ENCODE measurements at places on chromosomes 3 and 15. TPM values are rescaled to one million over a fixed set of nuclear protein-coding genes. Genes with fewer than 3 reads are reported as not detected.

GPR160 gene
- 13.0 TPM for total RNA-seq

SCN5A gene
- total RNA-seq = not detected

NR2C2 gene
- total RNA-seq = 22.7 TPM

LXN gene
- 332 TPM for total RNA-seq

DNA sequence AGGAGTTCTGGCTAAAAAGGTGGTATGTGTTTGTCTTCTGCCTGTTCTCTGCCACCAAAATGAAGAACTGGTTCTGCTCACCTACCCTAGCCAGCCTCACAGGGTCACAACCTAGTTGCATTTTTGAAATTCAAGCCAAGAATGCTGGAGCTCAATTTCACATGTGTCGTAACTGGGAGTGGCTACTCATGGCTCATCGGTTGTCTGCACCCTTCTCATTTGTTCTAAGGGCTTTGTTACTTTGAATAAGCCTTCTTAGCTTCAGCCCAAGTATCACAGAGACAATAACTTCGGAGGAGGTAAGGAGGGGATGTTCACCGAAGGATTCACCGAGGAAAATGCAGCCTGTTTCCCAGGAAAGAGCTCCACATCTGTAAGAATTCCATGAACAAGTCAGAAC, 134.3 kb upstream of the RARB start:
- no peak for DNase-seq

- no peak for DNase-seq
These were observed 114.6 kb upstream of the GALNT15 start for GRCh38 chr3:16059711-16060357.

DNA sequence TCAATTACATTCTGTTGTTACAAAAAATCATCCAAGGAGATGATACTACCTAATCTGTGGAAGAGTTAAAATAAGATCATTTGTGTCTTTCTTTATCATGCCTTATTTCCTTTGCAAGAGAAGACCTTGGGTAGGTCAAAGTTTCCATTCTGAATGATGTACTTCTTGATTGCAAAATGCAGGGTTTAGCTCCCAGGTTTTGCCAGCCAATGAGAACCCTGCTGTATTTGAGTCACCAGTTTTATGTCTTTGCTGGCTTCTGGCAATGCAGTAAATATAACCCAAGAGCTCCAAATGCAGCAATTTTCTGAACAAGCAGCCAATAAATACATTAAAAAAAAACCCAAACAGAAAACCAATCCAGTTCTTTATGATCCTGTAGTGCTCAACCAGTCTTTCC, 204.9 kb downstream of the CADPS start:
- DNase-seq = no peak

DNA sequence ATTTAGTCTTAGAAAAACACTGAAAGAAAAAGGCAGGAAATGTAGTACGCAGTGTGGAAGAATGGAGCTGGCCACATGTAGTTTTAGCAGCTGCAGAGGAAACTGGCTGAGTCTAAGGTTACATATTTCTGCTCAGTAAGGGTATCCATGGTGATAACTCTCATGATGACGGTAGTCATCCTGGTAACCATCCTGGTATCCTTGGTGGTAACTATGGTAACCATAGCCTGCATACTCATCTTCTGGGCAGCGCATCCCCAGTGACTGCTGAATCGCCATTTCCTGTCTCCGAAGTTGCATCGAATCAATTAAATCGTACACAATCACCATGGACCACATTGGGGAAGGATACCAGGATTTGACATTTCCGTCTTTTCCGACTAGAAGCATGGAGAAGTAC, 35.7 kb downstream of the CCDC80 start:
- DNase-seq = peak; percentile 35

GRCh38 chr3:7290077-7290825, 429.3 kb downstream of the GRM7 start:
- no peak for DNase-seq

DNA sequence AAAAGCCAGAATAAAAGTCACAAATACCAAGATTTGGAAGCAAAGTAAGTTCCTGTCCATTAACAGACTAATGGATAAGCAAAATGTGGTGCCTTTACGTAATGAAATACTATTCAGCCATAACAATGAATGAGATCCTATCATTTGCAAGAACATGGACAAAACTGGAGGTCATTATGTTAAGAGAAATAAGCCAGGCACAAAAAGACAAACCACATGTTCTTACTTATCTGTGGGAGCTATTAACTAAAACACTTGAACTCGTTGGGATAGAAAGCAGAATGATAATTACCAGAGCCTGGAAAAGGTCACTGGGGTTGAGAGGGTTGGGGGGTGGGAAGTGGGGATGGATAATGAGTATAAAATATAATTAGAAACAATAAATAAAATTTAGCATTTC, 1015.9 kb downstream of the OTOL1 start:
- DNase-seq = no peak

DNA sequence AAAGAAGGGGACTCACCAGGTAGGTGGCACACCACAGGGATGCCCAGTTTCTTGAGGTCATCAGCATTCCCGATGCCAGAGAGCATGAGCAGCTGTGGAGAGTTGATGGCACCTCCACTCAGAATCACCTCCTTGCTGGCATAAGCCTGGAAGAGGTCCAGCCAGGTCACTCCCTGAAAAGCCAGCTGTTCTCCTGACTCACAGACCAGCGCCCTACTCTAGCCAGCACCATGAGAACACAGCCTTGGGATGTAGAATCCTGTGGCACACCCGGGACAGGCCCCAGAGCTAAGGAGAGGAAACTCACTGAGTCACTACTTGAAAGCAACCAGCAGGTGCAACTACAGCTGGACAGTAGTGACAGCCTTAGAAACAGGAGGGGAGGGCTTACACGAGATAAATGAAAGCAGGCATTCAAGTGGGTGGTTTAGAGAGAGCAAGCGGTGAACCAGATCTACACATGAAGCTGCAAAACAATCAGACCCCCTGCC, 24.5 kb downstream of the CHDH start:
- peak; percentile 42 for DNase-seq

DNA sequence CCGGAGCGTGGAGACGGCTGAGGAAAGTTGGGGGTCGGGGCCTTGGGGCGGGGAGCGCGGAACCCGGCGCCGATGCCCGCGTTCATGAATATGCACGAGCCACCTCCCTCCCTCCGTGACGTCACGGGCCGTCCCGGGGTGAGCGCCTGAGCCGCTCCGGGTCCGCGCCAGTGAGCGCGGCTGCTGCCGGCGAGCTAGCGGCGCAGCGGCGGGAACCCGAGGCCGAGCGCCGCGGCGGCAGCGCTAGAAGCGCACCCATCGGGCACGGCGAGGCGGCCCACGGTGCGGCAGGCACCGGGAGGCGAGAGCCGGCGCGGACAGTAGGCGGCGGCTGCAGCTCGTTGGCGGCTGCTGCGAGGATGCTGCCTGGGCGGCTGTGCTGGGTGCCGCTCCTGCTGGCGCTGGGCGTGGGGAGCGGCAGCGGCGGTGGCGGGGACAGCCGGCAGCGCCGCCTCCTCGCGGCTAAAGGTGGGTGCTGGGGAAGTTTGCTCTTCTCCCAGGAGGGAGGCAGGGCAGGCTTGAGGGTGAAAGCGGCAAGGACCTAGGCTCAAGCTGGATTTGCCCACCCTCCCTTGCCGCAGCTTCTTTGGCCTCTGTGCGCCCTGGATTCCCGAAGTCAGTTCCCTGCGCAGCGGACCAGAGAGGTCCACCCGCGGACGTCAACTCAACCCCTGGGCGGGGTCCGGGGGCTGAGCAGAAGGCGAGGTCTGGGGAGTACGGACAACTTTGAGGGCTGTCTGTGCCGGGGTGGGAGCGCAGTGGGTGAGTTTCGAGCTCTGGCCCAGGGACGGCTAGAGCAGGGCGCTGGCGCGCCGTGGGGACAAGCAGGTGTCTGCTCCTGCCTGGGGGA, at the start of gene CLSTN2:
Gene CLSTN2 (plus strand): TSS at position 170 of the 850 bp plus-strand sequence.
- no peak for DNase-seq

DNA sequence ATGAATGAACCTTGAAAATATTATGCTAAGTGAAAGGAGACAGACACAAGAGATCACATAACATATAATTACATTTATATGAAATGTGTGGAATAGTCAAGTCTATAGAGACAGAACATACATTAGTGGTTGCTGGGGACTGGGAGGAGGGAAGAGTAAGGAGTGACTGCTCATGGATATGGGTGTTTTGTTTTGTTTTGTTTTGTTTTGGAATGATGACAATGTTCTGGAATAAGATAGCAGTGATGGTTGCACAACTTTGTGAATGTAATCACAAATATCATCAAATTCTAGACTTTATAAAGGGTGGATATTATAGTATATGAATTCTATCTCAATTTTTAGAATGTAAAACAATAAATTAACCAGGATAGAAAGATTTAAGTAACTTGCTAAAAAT, 57.4 kb upstream of the PHLDB2 start:
- DNase-seq = peak; percentile 8

GRCh38 chr15:71506946-71507345, 303.4 kb upstream of the NR2E3 start:
- no peak for DNase-seq

DNA sequence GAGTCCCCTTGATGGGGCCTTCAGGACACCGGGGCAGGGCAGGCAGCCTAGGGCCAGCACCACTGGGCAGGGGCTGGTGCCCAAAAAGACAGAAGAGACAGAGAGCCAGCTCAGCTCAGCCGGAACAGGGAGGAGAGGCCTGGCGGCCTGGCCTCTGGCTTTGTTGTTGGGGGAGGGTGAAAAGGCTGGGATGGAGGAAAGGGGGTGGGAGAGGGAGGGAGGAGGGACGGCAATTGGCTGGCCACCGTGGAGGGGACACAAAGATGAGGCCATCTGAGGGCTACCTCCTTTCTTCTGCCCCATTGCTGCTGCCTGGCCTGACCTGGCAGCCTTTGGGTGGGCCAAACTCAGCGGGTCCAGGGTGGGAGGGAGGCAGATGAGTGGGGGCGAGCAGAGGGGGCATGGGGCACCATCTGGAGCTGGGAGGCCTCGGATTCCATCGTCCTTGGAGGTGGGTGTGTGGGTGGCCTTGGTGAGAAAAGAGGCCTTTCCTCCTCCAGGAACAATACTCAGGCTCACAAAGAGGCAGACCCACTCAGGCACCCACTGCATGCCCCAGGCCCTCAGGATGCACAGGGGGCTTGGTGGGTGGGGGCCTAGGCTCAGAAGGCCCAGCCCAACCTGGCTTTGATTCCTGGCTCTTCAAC, 9.3 kb downstream of the EFCC1 start:
- DNase-seq = no peak

GRCh38 chr15:95284492-95284891, 1046.0 kb upstream of the NR2F2 start:
- no peak for DNase-seq

DNA sequence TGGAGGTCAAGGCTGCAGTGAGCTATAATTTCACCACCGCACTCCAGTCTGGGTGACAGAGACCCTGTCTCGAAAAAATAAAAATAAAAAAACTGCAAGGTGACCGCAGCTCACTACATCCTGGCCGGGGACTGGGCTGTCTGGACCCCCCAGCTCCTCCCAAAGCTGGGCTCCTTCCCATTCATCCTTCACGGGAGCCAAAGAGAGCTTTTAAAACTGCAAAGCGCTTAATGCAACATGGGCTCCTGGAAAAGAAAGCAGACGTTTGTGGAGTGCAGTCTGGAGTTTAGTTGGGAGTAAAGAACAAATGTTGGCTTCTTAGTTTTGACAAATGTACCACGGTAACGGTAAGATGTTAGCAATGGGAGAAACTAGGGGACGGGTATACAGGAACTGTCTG, 12.1 kb downstream of the PLXND1 start:
- no peak for DNase-seq

DNA sequence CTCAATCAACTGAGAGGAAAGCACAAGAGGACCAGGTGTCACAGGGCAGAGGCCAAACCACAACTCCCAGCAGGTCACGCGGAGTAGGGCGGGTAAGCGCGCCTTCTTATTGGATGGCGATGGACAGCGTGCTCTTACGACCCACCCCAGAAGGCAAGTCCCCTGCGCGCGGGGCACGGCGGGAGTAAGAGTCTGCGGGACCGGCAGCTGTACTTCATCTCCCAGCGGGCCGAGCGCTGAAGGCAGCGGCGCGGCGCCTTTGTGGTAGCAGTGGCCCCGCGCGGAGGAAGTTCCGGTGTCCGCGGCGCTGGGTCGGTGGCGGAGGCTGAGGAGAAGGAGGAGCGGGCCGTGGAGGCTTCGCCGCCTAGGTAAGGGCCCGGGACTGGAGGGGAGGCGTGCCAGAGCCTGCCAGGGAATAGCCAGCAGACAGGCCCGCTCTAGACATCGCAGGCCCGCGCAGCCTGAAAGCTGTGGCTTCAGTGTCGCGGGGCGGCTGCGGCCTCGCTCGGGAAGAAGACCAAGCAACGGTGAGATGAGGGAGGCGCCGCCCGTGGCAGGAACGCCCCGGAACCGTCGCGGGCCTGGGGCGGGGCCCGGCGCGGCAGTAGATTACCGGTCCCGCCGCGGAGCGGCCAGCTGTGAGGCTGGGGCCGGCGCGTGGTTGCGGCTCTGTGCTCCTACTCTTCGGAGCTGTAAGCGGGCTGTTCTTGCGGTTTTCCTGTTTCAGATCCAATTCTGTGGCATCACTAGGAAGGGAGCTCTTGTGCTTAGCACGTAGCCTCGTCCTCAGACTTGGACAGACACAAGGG, at the start of gene RBM6:
Gene RBM6 (plus strand): TSS at position 293 of the 809 bp plus-strand sequence. CDS start 22,492 bp downstream, outside the sequence.
- DNase-seq = peak; percentile 96

GRCh38 chr3:81776643-81777042, 15.2 kb upstream of the GBE1 start:
- DNase-seq = no peak

DNA sequence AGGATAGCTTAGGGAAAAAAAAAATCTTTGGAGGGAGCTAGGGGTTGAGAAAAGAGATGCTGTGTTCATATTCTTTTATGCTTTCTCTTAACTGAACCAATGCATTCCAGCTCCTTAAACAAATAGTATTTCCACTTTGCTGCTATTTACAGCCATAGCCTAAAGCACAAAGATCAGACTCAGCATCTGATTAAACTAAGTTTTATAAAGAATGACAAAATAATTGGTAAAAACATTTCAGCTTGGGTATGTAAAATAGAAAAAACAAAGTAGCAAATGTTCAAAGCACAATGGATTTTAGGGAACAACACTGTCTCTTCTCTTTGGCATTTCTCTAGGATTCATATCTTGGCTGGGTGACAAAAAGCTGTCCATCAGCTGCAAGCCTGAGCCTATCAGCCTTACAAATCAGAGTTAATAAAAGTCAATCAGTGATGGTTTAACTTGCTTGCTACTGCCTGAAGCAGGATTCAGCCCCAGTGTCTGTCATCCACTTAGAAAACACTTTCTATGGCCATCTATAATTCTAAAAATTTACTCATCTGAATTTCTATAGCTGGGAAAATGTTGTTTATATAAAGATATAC, 232.1 kb upstream of the CDIN1 start:
- peak; percentile 50 for DNase-seq
